ENCODE measurements at places on chromosomes 1 and 21.

GRCh38 chr1:17012775-17013490 lies 1.2 kb upstream of the ATP13A2 start:
- DNase-seq = no peak

DNA sequence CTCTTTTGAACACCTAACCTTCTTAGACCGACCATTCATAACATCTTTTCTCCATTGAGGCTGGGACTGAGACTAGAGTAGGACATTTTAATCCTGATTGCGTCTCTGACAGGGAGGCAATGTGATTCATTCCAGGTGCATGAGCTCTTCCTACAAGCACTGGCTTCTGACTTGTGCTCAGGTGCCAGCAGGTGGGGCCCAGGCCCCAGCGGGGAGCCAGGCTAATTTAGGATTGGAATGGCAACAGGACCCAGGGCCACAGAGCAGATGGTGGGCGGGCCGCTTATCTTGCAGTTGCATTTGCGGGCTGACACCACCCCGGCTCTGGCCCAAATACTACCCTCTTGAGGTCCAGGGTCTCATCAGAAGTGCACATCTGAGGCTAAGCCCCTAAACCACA lies 4.1 kb downstream of the GPA33 start:
- no peak for DNase-seq

GRCh38 chr1:117644696-117645311 lies 39.0 kb downstream of the TENT5C start:
- no peak for DNase-seq

DNA sequence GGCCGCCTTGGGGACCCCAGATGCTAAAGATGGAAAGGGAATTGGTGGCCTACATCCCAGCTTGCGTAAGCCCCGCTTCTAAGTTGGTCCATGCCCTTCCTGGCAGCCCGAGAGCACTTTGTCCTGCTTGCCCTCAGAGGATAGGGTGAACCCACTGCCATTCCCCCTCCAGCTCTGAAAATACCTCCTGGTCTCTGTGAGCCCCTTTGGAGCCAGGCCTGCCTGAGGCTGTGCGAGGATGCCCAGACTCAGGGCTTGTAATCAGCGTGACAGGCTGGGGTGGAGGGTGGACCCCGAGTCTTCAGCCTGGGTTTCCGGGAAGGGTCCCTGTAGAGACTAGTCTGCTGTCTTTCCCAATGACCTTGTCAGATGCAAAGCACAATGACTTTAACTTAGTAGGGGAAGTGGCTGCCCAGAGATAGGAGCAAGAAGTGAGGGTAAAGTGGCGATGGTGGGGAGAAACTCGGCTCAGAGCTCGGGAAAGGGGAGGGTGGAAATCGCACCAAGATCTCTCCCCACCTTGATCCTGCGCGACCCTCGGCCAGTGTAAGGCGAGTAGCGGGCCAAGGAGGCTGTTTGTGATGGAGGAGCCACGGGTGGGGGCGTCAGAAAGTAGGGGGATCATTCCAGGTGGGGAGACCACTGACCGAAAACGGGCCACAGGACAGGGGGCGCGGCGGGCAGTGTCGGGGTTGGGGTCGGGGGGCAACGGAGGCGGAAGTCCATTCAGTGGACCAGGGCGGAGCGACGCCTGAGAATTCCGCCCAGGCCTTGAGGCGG lies 2.7 kb upstream of the HES3 start:
- no peak for DNase-seq

DNA sequence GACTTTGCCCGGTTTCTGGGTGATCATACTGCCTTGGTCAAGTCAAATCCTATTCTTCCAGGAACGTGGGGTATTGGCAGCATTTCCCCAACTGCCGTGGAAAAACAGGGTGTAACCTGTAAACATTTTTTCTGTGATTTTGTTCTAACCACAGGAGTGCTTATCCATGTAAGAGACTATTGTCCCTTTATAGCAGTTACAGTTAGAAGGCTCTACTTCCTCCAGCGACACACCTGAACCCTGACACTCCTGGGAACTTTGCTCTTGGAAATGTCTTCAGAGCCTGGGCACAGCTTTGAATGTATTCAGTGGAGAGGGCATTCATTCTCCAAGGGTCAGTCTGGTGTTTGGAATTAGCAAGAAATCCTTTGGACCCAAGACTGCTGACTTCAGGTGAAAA lies 26.4 kb upstream of the ARHGEF10L start:
- DNase-seq = no peak

GRCh38 chr1:235675152-235675890 lies 25.7 kb upstream of the GNG4 start:
- no peak for DNase-seq

DNA sequence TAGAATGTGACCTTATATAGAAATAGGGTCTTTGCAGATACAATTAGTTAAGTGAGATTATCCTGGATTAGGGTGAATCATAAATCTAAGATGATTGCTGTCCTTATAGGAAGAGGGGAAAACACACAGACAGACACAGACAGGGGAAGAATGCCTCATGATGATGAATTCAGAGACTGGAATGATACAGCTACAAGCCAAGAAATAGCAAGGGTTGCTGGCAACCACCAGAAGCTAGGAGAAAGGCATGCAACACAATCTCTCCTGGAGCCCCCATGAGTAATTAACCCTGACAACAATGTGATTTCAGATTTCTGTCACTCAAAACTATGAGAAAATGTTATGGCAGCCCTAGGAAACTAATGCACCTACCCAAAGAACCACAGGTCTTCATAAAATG lies 19.1 kb upstream of the PPIH start:
- DNase-seq = no peak

- no peak for DNase-seq
These were observed 78.5 kb downstream of the SLC35F3 start for GRCh38 chr1:233982827-233983518.
